ENCODE measurements at places on chromosomes 2 and 18.

GRCh38 chr18:23114171-23114881, 21.0 kb upstream of the CABLES1 start:
- no peak for DNase-seq

DNA sequence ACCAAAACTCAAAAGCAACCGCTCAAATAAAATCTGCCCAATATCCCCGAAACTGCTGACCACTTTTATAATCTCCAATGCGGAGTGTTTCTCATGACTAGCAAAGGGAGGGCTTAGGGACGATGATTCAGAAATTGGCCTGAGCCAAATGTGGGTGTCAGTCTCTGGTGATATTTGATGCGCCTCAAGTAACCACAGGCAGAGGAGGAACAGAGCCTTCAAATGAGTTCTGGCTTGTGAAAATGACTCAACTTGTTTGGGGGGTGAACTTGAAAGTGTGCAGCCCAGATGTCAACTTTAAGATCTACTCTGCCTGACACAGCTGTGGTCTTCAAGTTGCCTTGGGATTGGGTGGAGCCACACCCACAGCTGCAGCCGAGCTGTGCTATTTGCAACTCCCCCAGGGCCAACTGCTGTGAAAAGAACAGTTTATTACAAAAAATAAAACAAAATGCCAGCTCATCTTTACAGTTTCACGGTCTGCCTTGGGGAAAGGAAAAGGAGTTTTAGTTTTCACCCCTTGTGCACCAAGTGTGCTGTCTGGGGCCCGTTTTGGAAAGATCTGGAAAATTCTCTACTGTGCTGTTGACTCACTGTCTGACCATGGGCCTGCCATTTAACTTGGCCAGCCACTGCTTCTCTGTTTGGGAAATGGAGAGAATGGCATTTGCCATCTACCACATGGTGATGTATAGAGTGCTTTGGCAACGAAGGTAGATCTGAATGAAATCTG, 222.1 kb downstream of the MTX2 start:
- DNase-seq, result no peak

- DNase-seq, result no peak
Observed at GRCh38 chr2:140892911-140893637, 1237.7 kb downstream of the LRP1B start.

DNA sequence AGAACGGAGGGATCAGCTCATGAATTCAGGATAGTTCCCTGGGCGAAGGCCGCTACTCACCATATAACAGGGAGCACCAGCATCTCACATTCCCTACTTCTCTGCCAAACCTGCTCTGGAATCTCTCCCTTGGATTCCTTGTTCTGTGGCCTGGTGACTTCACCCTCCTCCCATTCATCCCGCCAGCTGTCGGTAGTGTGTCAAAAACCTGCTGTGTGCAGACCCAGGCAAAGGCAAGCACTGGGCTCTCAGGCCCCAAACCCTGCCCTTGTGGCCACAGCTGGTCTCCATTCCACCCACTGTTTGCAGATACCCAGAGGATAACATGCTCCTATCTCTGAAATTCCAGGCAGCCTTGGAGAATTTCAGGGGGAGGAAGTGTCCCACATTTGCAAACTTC, 151.6 kb downstream of the CAPN13 start:
- no peak for DNase-seq

DNA sequence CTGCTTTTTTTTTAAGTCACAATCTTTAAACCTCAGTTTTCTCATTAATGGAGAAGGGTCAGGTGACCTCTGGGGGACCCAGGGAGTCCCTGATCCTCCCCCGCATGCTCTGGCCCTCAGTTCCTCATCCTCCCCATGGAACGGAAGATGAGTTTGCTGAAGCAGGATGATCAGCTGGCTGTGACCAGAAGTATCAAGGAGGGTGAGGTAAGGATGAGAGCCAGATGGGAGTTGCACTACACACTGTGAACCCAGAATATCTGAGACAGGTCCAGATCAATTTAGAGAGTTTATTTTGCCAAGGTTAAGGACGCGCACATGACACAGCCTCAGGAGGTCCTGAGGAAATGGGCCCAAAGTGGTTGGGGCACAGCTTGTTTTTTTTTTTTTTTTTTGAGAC, 3.8 kb downstream of the CATIP start:
- DNase-seq, result no peak

DNA sequence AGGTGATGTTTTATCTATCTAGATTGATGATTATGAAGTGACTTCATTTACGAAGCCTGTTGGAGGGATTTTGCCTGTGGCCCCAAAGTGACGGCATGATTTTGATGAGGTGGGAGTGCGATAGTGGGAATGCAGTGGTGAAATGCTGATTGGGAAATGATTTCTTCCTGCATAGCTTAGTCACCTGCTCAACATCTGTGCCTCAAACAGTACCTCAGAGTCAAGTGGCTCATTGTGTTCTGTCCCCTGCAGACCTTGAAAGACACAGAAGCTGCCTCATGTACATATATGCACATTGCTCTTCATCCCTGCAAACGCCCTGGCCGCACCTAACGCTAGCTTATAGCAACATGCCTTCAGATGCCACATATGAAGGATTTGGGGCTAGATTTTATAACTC, 201.2 kb downstream of the TPGS2 start:
- no peak for DNase-seq

- no peak for DNase-seq
Observed at GRCh38 chr2:159891917-159892730, 94.1 kb upstream of the CD302 start.

DNA sequence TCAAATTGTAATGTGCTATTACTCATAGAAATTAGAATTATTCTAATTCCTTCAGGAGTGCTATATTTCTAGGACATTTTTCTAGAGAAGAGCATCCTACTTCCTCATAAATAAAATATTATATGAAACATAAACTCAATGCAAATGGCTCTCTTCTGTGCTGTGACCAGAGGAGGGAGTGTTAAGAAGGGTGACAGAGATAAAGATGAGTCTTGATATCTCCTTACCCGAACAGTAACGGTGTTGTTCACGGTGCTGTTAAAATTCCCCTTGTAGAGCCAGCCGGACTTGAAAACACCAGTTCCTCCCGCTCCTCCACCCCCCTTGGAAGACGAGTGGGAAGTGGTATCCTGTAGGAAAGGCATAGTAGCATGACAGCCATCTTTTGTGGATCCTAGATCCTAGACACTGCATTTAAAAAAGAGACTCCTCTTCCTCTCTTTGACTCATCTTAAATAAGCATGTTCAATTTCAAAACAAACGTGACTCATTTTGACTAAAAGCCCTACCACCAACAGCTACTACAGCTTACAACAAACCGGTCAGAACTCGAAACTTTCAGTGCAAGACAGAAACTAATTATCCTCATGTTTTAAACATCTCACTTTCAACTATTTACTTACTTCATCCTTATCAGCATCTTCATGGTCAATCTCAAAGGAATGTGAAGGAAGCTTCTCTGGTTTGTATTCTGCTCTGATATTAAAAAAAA, 156.3 kb downstream of the DOCK10 start:
- DNase-seq, result no peak

- no peak for DNase-seq
Observed at GRCh38 chr18:45951016-45951714, 16.0 kb downstream of the EPG5 start.

DNA sequence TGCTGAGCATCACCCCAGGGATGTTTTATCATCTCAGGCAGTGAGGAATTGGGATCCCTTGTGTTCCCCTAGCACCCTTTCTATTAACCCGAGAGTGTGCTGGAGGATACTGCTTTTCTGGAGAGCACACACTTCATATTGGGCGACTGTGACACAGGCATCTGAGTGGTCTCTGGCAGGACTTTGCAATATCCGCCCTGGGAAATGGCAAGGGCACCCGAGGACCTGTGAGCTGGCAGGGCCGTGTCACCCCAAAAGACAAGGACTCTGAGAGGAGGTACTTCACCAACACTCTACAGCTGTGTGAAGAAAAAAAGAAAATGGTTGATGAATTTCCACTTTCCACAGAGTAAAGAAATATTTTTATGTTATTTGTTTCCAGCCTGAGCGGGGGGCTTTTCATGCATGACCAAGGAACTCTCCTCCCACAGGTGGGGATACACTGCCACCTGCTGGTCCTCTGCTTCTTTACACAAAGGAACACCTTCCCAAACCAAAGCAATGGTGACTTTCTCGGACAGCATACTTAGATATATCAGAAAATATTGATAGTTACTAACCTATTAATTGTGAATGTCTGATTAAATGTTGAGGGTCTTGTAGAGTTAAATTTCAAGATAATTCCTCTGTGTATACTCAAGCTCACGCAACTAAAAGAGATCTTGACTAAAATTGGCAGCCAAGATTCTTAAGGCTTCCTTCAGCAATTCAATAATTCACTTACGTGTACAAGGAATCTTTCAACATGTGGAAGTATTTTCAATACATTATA, 45.9 kb upstream of the REG3G start:
- no peak for DNase-seq

DNA sequence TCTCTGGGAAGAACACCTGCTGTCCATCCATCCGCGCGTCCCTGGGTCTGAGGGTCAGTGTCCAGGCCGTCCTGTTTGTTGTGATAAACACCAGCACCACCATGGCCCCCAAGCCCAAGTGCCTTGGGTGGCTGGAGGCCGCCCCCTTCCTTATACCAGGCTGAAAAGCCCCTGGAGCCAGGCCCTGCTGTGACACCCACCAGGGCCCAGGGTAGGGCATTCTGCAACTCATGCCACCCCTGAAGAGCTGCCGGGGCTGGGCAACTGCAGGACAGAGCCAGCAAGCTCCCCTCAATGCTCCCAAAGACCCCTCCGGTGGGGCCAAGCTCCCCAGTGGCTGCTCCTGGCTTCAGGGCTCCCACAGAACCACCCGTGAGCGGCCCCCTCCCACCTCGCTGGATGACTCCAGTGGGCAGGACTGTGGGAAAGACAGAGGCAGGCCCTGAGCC, 31.9 kb upstream of the SNED1 start:
- no peak for DNase-seq

- DNase-seq, result no peak
Observed at GRCh38 chr2:209380293-209380692, 43.6 kb upstream of the MAP2 start.

GRCh38 chr18:26479681-26480079, 68.7 kb downstream of the KCTD1 start:
- DNase-seq, result no peak

DNA sequence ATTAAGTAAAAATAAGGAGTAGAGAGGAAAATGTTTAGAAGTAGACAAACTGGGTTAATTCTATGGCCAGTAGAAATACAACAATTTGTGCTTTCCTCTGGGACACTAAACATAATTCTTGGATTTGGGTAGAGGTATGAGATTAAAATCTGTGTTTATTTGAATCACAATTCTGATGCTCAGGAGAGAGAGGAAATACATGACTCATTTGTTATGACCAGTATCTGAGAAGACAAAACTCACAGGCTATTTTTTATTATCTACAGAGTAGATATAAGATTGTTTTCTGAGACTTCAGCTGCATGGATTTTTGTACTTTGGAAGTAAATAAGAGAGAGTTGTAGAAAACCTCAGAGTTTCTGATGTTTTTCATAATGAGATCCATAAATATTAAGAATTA, 315.7 kb upstream of the CWC22 start:
- DNase-seq, result no peak

DNA sequence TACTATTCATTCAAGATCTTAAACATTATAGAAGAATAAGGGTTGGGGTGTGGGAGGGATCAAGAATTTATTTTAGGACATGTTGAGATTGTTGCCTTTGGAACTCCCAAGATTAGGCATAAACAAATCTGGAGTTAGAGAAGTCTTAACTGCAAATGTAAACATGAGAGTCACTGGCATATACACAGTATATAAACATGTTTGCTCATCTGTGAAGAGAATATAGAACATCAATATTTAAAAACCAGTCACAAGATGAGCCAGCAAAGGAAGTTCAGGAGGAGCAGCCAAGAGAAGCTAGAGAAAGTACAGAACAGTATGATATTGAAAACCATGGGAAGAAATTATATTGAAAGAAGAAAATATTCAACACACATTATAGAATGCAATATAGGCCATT, 638.6 kb upstream of the SLC39A10 start:
- DNase-seq, result no peak

DNA sequence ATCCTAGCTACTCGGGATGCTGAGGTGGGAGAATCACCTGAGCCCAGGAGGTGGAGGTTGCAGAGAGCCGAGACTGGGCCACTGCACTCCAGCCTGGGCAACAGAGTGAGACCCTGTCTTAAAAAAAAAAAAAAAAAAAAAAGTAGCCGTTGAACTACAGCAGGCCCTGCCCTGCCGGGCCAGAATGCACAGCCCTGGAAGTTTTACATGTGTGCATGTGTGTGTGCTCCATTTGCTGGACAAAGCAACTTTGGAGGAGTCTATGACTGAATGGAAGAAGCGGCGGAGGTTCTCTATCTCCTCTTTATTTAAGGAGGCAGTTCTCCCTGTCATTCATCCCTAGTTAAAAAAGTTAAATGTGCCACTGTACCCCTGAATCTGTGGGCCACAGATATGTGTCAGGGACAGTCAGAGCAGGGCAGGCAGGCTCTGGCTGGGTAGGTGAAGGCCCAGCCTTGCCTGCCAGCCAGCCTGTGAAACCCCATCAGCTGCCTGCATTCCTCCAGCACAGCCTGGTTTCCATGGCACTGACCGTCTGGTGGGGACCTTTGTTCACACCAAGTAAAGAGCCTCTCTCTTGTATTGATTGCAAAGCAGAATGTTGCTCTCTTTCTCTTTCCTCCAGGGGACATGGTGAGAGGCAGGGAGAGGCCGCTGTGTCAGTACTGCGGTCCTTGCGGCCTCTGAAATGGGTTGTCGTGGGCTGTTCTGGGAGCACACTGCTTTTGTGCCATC, 10.9 kb downstream of the LIPG start:
- DNase-seq, result no peak

GRCh38 chr18:36887114-36887513, 58.2 kb downstream of the KIAA1328 start:
- DNase-seq, result no peak

- DNase-seq, result no peak
Observed at GRCh38 chr18:56532176-56532840, 106.1 kb downstream of the TXNL1 start.

DNA sequence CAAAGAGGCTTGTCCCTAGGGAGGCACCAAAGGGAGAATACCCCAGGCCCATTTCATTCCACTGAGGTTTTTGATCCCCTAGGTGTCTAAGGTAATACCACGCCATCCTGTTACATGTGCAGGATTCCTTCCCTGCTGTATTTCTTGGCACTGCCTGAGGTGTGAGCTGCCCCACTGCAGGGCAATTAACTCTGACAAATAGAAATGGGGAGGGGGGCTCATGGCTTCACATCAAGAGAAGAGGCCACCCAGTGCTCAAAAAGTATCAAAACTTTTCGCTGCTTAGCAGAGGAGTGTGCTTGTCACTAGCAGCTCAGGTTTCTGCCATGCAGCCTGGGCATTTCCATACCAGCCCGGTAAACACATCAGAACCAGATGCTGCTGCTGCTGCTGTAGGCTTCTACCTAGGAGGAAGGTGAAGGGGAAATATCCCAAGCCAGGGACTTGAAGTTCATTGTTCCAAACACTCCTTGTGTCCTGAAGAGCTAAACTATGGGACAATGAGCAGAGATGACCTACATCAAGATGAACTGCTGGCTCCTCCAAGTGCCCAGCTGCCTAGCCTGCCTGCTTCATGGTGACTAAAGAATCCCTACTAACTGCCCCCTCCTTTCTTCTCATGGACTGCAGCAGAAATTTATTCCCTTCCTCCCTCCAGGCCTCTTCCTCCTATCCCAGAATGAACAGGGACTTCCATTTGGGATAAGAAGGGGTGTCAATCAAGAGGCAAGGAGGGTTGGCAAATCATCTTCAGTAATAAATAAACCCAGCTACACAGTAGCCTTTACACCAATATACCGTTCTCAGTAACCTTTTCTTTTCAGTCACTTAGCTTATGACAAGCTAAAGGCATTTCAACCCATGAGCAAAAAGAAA, 16.4 kb downstream of the POU3F3 start:
- DNase-seq, result no peak

All from NCI-H187 (cell line).